Motor neuron (in vitro differentiated cells): ENCODE measurements at places on chromosomes 5 and 9.

GRCh38 chr5:179610903-179611265 lies 12.6 kb downstream of the HNRNPH1 start:
- no peak for ATAC-seq

DNA sequence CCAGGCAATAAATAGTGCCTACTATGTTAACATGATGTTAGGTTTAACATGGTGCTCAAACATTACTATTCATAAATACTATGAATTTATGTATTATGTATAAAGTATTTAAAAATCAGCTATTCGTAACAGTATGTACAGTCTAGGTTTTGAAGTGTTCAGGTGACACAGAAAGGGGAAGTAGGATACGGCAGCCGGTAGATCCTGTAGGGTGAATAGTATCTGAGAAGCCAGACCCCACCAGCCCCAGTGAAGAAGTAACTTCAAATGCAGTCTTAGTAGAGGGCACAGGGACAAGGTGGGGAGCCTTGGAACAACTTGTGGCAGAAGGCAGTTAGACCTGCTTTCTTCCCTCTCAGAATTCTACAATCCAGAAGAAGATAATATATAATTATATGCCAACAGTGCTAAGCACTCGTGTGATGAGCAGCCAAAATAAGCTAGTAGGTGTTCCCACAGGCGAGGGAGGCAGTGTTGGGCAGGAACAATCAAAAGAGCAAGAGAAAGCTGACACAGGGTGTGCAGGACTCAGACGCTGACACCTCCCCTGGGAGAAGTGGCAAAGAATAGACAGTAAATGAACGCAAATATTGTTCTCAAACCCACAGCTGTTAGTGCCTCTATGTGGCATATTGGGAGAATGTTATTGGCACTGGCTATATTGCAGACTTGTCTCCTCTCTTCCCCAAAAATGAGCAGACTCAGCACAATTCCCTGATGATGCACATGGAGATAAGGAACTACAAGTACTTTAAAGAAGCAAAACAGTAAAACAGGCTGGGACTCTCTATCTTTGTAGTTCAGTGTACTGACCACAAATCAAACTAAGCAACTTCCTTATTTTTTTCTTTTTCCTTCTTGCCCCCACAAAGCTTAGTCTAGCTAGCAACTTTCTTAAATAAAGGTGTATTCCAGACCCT lies 4.6 kb downstream of the ZNF367 start:
- ATAC-seq, result no peak

GRCh38 chr9:120663380-120663779 lies 50.9 kb downstream of the MEGF9 start:
- peak; percentile 40 for ATAC-seq

DNA sequence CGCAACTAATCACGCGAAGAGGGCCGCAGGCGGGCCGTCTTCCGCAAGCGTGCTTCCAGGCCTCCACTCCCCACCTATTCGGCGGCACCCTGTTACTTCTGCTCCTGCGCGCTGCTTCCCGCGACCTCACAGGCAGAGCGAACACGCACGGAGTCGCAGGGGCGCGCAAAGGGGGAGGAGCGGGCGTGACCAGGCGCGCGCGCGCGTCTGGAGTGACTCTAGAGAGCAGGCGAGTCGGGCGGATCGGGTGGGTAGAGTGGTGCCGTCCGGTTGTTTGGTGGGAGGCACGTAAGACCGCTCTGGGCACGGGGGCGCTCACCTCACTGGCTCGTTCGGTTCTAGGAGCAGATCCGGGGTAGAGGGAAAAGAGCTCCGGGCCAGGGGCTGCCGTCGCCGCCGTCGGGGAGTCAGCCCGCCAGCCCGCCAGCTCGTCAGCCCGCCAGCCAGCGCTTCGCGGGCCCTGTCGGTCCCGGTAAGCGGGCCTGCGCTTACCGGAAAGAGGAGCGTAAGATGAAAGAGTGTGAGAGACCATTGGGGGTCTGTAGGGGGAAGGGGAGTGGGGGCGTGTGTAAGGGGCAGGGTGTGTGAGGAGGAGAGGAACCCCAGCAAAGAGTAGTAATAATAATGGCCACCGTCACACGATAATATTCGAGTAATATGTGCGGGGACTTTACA lies at the start of gene CNOT8:
CNOT8 (plus strand) TSS at position 331 of the 675 bp plus-strand sequence. CDS start 4,652 bp downstream, outside the sequence.
- peak; percentile 79 for ATAC-seq

DNA sequence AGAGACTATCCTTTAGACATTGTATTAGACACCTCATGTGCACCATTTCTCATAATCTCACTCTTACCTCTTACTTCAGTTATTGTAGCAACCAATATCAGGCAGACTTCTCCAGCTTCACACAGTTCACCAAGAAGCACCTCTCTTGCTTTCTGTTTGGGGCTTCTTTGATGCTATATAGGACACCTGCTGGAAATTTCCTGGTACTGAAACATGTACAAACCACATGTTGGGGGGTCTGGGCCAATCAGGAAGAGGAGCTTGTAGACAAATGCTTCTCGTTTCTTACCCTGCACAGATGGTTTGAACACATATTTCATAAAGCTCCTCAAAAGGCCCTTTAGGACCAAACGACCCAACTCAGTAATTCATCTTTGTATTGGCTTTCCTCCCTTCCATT lies 212.1 kb downstream of the IZUMO3 start:
- ATAC-seq, result no peak
